ENCODE measurements at places on chromosomes 12 and 14. TPM values are rescaled to one million over a fixed set of nuclear protein-coding genes. Genes with fewer than 3 reads are reported as not detected.

The PAPLN gene
- 58.3 TPM for total RNA-seq

The TMEM121 gene
- total RNA-seq = 9.5 TPM

The DAO gene
- total RNA-seq = not detected

The LGMN gene
- 52.6 TPM for total RNA-seq

The MDP1 gene
- 7.0 TPM for total RNA-seq

The ACOT6 gene
- not detected for total RNA-seq

The NRXN3 gene
- total RNA-seq = under 0.01 TPM

The CLEC2A gene
- total RNA-seq = not detected

The ACSS3 gene
- 0.26 TPM for total RNA-seq

The FAM186B gene
- total RNA-seq = 0.13 TPM

The KLHL42 gene
- 16.9 TPM for total RNA-seq

The KRT85 gene
- not detected for total RNA-seq

The TAS2R8 gene
- total RNA-seq = not detected

The DEGS2 gene
- total RNA-seq = 0.26 TPM

The CFL2 gene
- total RNA-seq = 56.5 TPM

The ADGRD1 gene
- total RNA-seq = 0.26 TPM

The MUCL1 gene
- total RNA-seq = not detected

The WIF1 gene
- not detected for total RNA-seq

The PTPRB gene
- total RNA-seq = 113 TPM

- no peak for DNase-seq
These were observed 19.1 kb upstream of the DCP1B start for GRCh38 chr12:2023365-2023764.

DNA sequence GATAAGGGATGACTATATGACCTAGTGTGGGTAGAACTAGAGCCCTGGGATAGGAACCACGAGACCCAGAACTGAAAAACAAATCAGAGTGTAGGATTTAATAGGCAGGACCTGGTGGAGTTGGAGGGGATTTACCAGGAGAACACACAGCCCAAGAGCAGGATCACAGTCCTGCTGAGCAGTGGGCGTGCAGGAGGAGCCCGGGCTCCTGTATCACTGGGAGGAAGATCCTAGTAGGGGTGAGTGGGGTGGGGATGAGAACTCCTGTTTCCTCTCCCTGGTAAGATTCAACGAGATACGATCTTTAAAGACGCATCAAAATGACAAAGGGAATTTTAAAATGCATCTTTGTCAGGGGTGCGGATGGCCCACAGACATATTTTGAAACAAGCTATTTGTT is 220.1 kb downstream of the GALC start:
- DNase-seq = no peak

- DNase-seq = no peak
These were observed 484.0 kb downstream of the ETNK1 start for GRCh38 chr12:23108957-23109356.

GRCh38 chr14:51724650-51725049 is 72.9 kb downstream of the FRMD6 start:
- DNase-seq = no peak

DNA sequence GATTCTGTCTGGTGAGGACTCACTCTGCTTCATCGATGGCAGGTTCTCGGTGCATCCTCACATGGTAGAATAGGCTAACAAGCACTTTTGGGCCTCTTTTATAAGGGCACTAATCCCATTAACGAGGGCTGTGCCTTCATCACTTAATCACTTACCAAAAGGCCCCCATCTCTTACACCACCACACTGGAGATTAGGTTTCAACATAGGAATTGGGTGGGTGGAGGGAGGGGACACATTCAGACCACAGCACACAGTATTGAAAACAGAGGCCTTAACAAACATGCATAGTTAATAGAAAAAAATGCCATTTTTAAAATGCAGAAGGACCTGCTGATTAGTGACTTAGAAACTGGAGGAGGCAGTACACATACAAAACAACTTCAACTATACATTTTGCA is 61.6 kb downstream of the SPPL3 start:
- no peak for DNase-seq

DNA sequence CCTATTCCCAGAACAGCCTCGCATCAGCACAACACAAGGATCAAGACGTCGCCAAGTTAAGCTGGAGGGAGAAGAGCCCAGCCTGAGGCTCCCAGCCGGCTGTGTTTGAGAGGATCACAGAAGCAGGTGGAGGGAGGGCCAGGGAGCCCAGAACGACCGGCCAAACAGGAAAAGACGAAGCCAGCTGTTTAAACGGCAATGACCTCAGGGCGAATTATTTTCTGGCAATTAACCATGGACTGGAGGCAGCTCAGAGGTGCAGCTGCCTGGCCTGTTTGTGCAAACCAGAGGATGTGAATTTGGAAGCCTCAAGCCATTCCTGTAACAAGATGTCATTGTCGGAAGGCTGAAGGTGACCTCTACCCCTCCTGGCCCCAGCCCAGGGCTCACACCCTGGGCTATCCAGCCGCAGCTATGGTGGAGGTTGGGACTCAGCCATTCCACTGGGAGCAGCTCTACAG is 175.8 kb upstream of the PRMT8 start:
- DNase-seq = peak; percentile 88

DNA sequence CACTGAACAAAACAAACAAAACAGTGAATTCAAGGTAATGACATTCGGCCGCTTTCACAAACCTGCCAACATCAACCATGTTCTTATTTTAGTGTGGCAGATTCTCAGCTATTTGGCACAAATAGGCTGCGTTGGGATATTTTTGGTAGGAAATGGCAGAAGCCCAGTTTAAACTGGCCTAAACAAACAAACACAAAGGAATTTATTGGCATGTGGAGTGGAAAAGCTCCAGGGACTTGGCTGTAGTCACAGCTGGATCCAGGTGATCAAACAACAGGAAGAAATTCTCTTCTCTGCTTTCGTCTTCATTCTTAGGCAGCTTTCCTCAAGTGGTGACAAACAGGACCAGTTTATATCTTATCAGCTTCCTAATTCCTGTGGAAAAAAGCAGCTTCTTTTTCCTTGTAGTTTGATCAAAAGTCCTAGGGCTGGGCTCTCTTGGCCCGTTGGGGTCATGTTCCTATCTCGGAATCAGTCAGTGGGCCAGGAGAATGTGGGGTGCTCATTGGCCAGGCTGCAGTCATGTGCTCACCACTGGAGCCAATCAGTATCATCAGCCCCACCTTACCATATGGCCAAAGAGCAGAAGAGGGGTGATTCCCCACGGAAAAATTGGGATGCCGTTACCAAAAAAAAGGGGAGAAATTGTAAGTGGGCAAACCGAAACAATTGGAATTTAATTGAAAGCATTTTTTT is 22.6 kb downstream of the C12orf75 start:
- DNase-seq = peak; percentile 86

GRCh38 chr12:81758421-81759189 is 545 bp downstream of the PPFIA2 start:
- no peak for DNase-seq

- DNase-seq = no peak
These were observed at the start of gene KCNMB4 for GRCh38 chr12:70365648-70366518. Gene KCNMB4 (plus strand): TSS chr12:70366290. CDS start chr12:70366735, 445 bp downstream.

DNA sequence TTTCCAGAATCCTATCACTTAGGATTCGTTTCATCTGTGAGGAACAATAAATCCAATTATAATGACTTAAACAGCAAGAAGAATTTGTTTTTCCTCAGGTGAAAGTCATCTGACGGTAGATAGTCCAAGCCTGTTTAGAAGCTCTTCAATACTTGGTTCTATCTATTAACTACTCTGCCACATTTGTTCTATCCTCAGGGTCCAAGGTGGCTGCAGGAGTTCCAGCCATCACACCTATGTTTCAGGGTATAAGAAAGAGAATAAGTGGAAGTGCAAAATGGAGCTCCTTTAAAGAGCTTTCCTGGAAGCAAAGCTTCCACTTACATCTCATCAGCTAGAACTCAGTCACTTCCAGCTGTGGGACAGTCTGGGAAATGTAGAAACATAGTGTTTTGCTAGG is 72.1 kb upstream of the CCDC60 start:
- no peak for DNase-seq

DNA sequence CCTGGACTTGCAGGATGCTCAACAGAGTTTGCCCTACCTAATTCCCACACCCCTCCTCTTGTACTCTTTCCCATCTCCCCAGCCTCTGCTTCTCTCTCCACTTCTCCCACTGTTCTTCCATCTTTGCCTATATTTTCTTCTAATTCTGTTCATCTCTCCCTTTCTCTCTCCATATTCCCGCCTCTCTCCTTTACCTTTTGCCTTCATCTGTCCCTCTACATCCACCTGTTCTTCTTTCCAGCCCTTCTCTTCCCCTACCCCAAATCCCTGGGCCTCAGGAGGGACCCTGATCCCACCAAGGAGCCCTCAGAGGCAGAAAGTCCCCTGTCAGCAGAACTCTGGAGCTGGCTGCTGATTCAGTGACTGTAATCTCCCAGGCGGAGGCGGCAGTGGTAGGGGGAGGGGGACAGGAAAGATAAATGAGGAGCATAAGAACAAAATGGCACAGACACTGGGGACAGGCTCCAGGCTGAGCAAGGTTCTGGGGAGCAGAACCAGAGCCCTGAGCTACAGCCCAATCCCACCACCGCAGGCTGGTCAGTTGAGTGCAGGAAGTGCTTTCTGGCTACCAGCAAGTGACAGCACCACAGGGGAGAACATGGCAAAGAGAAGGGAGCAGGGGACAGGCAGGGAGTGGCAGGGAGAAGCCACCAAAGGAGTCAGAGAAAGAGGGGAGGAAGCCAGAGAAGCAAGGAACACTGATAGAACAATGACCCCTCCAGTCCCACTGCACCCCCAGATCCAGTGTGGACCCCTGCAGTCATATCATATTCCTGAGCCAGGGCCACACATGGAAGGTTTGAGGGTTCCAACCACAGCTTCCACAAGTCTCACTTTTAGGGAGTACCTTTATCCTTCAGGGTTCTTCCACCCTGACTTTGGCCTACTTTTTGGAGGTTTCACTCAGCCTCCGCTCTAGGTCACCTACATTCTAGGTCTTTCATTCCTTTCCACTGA is 27.0 kb downstream of the SMUG1 start:
- DNase-seq = no peak

DNA sequence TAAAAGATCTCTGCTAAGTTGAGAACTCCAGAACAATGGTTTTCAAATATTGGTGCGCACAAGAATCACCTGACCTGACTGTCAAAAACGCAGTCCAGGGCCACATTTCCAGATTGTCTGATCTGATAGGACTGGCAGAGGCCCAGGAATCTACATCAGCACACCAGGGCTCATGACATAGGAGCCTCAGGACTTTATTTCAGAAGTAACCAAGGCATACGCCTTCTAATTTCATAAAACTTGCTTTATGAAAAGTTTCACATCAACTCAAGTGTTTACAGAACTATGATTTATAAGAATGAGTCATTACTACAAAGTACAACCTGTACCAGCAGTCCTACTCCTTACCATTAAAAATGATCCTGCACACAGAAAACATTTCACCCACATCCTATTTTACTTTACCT is 47.7 kb upstream of the PTPRO start:
- DNase-seq = no peak

GRCh38 chr12:52208424-52209165 is 16.8 kb upstream of the KRT80 start:
- no peak for DNase-seq

DNA sequence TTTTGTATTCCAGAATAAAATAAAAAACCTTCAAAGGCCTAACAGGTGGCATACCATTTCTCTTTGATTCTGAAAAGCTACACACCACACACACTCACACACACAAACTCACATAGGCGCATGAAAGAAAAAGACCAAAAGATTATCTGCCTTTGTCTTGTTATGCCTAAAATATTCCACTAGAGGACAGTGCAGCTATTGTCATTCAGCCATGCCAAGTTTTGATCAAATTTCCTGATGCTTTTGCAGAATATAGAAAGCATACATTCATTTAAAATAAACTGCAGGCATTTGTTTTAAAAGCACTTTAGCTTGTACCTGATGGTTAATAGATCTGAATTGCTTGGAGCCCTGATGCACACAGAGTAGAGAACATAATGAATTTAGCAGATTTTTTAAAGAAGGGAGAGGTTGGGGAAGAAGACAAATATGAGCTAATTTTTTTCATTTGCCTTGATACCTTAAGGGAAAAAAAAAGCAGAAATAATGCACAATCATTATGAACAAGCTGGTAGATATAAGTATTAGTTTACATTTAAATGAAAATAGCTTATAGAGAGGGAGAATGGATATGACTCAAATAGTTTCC is 1766.9 kb upstream of the SEL1L start:
- DNase-seq = peak; percentile 35

DNA sequence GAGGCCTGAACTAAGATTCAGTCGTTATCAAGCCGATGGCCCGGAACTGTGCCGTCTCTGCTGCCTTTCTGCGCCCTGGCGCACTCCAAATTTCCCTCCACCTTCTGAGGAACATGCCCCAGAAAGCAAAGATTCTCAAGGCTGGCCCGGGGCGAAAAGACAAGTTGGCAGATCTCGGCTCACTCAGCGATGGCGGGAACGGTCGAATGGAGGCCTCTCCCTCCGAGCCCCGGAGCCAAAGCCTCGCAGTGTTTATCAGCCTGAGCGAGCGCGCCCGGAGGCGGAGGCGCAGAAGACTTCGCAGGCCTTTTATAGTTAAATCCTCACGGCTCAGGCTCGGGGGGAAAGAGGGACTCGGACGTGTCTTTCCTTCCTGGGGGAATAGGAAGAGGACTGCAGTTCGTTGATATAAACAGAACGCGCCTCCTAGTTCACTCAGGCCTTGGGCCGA is 5.6 kb downstream of the TBX5 start:
- no peak for DNase-seq

- DNase-seq = no peak
These were observed 166.0 kb downstream of the IPO8 start for GRCh38 chr12:30529489-30530269.

DNA sequence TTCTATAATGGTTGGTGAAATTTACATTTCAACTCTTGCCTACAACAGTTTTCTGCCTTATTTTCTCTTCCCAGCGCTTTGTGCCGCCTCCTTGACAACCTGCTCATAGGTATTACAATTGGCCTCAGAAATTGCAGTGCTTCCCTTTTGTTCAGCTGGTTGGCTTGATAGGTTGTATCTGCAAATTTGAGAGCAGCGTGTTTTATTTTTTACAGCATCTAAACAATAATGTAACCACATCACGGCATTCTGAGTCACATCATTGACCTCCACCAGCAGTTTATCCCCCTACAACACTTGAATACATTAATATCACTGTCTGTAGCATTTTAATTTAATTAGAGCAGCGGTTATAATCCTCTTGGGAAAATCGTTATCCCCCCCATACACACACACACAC is 99.4 kb downstream of the ETV6 start:
- no peak for DNase-seq

- no peak for DNase-seq
These were observed 58.0 kb downstream of the NTF3 start for GRCh38 chr12:5489760-5490406.

GRCh38 chr12:117860111-117860510 is 108.7 kb downstream of the KSR2 start:
- no peak for DNase-seq

GRCh38 chr12:64922853-64923252 is 98.4 kb downstream of the TBC1D30 start:
- DNase-seq = no peak

- no peak for DNase-seq
These were observed 1.1 kb upstream of the SP1 start for GRCh38 chr12:53378724-53379388.

- DNase-seq = peak; percentile 14
These were observed 49.4 kb downstream of the GPATCH2L start for GRCh38 chr14:76201162-76201561.

All from dermis microvascular lymphatic vessel endothelial cell (primary cell).